ENCODE measurements at places on chromosomes 13 and 19. TPM values are rescaled to one million over a fixed set of nuclear protein-coding genes. Genes with fewer than 3 reads are reported as not detected.

Gene FSD1
- 61.3 TPM for total RNA-seq

Gene KEAP1
- total RNA-seq = 65.1 TPM

Gene CHERP
- 67.4 TPM for total RNA-seq

DNA sequence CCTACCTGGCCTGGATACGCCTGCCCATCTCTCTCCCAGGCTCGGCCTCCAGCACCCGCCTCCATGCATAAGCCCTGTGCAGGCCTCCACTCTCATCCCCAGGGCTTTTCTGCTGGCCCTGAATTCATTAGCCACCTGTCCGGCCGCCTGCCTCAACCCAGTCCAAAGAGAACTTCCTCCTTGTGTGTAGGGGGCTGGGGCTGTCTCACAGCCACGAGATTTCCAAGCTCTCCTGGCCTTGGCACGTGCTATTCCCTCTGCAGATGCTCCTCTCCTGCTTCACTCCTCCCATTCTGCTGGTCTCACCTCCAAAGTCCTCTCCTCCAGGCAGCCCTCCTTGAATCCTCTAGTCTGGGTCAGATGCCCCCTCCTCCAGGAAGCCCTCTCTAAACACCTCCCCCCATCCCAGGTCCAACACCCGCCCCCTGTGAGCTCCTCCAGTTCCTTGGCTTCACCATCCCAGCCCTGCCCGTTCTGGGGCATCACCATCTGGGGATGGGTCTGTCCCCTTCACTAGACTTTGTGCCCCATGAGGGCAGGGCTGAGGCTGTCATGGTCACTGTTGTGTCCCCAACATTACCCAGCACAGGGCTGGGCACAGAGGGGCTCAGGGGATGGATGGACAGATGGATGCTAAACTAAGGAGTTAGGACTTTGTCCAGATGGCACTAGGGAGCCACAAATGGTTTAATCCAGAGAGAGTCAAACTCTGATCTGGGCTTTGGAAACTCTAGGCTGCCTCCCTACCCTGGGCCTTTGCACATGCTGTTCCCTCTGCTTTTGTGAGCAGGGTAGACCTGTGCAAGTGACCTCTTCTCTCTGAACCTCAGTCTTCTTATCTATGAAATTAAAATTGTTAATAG, 14.8 kb downstream of the MEIS3 start:
- peaks cover 4% of the 10 kb centered on the region for H3K4me1 ChIP-seq
- no peak for DNase-seq

GRCh38 chr19:14405758-14406644, 13.1 kb downstream of the DDX39A start:
- peak overlapping the region; percentile 81 for H3K4me3 ChIP-seq
- peaks cover 14% of the 10 kb centered on the region for H3K4me1 ChIP-seq
- peak; percentile 100 for DNase-seq
- peak overlapping the region; percentile 98 for H3K27ac ChIP-seq
- peaks cover 28% of the 10 kb centered on the region for H3K36me3 ChIP-seq
- H3K27me3 ChIP-seq = no peaks in the 10 kb centered on the region

GRCh38 chr19:49106648-49107135, 7.5 kb upstream of the LIN7B start:
- H3K27me3 ChIP-seq = no peaks in the 10 kb centered on the region
- peaks cover 39% of the 10 kb centered on the region for H3K36me3 ChIP-seq
- peaks cover 13% of the 10 kb centered on the region for H3K4me1 ChIP-seq

GRCh38 chr13:80463673-80464352, 122.9 kb upstream of the SPRY2 start:
- no peaks in the 10 kb centered on the region for H3K4me1 ChIP-seq
- H3K27me3 ChIP-seq = no peaks in the 10 kb centered on the region
- H3K27ac ChIP-seq = no peak overlapping the region
- H3K4me3 ChIP-seq = no peak overlapping the region
- no peak for DNase-seq

GRCh38 chr13:101098873-101099272, 317.4 kb downstream of the NALCN start:
- no peak overlapping the region for H3K27ac ChIP-seq
- H3K36me3 ChIP-seq = no peaks in the 10 kb centered on the region
- no peaks in the 10 kb centered on the region for H3K27me3 ChIP-seq
- no peak for DNase-seq
- H3K4me3 ChIP-seq = no peak overlapping the region

- no peak for DNase-seq
- H3K36me3 ChIP-seq = no peaks in the 10 kb centered on the region
- H3K27me3 ChIP-seq = peaks cover 10% of the 10 kb centered on the region
- no peak overlapping the region for H3K27ac ChIP-seq
Measured at GRCh38 chr13:92886535-92887077, 340.0 kb upstream of the GPC6 start.

GRCh38 chr19:9641810-9642209, 20.8 kb upstream of the ZNF561 start:
- DNase-seq = no peak
- H3K27ac ChIP-seq = no peak overlapping the region
- no peak overlapping the region for H3K4me3 ChIP-seq
- H3K4me1 ChIP-seq = peaks cover 9% of the 10 kb centered on the region
- H3K36me3 ChIP-seq = peaks cover 19% of the 10 kb centered on the region

DNA sequence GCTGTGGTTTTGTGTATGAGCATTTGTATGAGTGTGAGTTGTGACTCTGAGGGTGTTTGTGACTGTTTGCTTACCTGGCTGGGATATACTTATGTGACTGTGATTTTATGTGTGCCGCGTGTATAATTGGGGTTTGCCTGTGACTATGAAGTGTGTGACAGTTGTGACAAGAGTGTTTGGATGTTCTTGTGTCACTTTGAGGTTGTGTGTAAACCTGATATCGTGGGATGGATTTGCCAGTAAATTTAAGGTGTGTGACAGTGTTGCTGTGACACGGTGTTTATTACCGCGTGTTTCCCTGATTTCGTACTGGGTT, 442 bp downstream of the ZNF420 start:
- H3K4me1 ChIP-seq = peaks cover 17% of the 10 kb centered on the region
- peak overlapping the region; percentile 92 for H3K4me3 ChIP-seq
- no peak for DNase-seq
- H3K36me3 ChIP-seq = peaks cover 29% of the 10 kb centered on the region
- peaks cover 7% of the 10 kb centered on the region for H3K27me3 ChIP-seq

- no peak overlapping the region for H3K4me3 ChIP-seq
- no peaks in the 10 kb centered on the region for H3K4me1 ChIP-seq
- H3K27me3 ChIP-seq = no peaks in the 10 kb centered on the region
- DNase-seq = no peak
- H3K36me3 ChIP-seq = no peaks in the 10 kb centered on the region
Measured at GRCh38 chr19:18029617-18030338, 21.8 kb downstream of the ARRDC2 start.
